Retina (tissue), 1 donor: ENCODE measurements at places on chromosomes 7 and 10.

DNA sequence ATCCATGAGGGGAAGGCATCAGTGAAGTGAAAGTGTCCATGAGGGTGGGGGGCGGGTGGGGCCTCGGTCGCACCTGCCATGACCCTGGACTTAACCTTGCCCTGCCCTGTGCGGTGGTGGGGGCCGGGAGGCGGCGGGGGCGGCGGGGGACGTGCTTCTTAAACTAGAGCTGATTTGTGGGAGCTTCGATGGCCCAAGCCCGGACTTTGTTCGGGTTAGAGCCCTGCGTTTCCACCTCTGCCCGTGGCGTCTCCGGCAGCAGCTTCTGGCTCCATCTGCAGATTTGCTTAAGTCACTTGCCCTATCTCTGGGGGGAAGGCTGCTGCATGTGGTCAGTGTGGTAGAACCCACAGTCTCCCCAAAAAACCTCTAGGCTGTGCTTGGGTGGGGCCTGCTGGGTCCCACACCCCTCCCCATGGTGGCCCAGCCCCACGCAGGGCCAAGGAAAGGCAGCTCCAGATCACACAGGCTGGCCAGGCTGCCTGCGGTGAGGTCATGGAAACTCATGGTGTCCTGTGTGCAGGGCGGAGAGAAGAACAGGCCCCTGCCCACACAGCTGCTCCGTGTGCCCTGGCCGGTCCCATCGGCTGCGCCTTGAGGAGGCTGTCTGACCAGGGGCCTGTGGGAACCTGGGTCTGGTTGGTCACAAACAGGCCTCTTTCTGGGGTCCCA, 93.2 kb downstream of the INPP5A start:
- no peak for DNase-seq

- DNase-seq: no peak
Measured at GRCh38 chr10:71694567-71694968, 25.0 kb downstream of the C10orf105 start.

DNA sequence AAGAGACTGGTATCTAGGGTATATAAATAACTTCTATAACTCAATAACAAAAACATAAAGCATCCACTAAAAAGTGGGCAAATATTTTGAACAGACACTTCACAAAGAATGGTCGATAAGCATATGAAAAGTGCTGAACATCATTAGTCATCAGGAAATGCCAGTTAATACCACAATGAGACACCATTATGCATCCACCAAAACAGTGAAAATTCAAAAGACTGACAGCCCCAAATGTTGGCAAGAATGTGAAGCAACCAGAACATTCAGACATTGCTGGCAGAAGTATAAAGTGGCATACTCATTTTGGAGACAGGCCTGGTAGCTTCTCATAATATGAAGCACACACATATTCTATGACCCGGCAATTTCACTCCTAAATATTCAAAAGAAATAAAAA, 26.5 kb upstream of the GSAP start:
- DNase-seq: no peak

- DNase-seq: no peak
Measured at GRCh38 chr7:12494687-12495024, 75.9 kb upstream of the SCIN start.

DNA sequence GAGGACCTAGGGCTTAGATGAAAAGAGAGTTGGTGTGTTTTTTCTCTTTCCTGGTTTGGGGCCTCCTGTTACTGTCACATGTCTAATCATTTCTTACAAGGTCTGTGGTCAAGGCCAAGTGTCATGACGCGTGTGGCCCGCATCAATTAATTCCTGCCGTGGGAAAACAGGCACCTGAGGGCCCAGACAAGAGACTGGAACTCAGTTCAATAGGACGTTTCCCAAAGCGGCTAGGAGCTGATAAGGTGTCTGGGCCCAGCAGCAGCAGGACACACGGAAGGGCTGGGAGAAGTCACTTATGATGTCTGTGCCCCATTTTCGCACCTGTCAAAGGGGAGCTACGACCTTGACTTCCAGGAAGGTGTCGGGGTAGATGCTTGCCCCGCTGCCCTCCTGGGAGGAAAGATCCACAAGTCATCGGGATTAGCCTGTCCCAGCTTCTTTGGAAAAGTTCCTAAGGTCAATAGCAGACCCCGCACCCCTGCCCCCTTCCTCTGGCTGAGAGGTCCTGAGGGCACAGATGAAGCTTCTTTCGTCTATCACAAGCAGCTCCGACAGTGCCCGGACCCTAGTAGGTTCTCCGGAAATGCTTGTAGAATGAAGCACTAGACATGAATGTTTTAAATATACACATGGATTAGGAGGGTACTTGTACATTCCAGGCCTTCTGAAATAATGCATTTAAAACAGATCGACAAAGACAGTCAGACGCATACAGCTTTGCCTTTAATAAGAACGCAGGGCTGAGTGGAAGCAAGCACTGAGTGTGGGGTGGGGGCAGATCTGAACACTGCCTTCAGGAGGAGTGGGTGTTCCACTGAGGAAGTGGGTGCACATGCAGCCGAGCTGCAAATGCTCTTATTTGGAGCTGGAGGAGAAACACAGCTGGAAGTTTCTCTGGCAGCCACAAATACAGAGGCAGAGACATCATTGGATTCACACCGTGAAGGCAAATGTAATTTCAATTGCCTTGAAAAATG, 237.5 kb upstream of the GRB10 start:
- DNase-seq: no peak

- DNase-seq: no peak
Measured at GRCh38 chr7:73644688-73645286, 20.5 kb upstream of the MLXIPL start.

DNA sequence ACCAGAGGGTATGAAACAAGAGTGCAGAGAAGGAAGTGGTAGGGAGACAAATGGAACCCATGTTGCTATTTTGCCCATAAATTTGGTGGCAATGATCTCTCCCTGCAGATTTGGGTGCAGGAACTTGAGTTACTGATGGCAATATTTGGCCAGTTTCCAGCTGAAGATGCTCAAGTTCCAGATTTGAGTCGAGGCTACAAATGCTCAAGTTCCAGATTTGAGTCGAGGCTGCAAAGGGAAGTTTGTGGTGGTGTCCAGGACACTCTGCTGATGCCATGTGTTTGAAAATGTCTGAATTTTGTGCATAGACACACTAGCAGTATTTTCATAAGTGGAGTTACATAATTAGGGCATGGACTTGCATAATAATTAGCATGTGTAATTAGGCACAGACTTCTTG, 40.8 kb downstream of the TBXAS1 start:
- DNase-seq: no peak

- no peak for DNase-seq
Measured at GRCh38 chr10:98433881-98434732, 12.6 kb downstream of the HPS1 start.

DNA sequence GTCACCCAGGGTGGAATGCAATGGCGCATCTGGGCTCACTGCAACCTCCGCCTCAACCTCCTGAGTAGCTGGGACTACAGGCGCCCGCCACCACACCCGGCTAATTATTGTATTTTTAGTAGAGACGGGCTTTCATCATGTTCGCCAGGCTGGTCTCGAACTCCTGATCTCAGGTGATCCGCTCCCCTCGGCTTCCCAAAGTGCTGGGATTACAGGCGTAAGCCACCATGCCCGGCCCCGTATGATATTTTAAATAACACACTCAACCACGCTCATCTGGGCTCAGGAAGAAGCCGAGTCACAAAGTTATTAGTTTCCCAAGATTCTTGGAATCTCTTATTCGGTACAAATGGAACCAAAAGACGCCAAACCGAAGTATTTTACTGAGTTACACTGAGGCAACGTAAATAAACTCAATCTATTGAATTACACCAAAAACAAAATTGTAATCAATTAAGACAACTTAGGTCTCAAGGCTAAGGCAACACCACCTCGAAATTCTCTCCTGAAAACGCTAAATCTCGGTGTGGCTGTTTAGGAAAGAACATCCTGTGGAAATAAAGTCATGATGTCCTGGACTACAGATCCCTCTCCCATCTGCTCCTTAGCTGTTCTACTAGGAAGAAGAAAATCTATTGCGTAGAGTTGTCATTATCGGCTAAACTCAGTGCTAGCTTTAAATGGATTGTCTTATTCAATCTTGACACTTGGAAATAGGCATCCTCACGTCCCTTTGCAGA, 910 bp downstream of the ARHGAP19 start:
- no peak for DNase-seq

DNA sequence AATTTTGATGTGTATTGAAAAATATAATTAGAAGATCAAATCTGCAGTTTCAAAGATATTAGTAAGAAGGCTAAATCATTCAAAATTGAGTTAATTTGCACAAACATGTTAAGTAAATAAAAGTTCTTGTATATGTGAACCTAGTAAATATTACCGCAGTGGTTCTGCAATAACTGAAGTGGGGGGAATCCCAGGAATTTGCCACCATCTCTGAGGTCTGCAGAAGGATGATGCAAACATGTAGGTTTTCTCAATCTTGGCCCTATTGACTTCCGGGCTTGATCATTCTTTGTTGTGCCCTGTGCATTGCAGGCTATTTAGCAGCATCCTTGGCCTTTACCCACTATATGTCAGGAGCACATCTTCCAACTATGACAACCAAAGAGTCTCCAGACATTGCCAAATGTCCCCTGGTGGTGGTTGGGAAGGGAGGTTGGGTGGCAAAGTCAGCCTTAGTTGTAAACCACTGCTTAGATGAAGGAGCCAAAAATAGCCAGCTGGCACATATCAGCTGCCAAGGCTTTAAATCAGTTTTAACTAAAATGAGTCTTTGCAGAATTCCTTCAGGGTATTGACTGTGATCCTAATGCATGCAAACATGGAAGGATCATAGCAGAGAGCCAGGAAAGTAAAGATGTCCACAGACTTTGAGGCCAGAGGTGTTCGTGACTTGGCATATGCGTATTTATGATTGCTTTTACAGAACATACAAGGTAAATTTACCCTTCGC, 146.3 kb downstream of the TRIL start:
- no peak for DNase-seq

DNA sequence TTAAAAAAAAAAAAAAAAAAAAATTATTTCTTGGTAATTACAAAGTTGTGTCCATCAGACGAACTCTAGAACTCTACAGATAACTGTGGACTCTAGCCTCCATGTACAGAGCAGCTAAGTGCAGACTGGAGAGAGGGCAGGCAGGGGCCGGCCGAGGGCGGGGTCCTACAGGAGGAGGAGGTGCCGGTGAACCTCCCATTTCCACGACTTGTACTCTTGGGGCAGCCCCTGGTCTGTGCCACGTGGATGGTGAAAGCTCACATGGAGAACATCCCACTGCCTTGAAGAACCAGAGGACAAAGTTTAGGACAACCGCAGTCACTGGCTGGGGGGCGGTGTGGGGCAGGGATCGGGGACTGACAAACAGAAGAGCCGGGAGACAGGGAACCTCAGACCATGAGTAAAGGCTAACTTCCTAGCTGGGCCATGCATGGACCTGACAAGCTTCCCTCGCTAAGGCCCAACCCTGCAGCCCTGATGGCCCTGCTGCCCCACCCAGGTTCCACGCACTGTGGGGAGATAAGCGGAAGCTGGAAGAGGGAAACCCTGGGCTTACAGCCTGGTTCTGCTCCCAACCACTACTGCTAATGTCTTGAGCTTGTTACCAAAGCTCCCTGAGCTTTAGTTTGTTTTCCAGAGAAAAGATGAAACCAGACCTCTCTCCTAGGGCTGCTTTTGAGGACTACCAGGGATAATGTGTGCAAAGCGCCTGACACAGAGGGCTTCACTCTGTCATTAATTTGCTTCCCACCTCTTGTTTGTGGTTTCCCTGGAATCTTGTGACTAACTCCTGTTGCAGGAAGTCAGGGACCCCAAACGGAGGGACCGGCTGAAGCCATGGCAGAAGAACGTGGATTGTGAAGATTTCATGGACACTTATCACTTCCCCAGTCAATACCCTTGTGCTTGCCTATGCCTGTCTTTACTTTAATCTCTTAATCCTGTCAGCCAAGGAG, 16.1 kb upstream of the SEC61G start:
- DNase-seq: no peak

- no peak for DNase-seq
Measured at GRCh38 chr10:14573666-14574261, 200.9 kb downstream of the FAM107B start.

DNA sequence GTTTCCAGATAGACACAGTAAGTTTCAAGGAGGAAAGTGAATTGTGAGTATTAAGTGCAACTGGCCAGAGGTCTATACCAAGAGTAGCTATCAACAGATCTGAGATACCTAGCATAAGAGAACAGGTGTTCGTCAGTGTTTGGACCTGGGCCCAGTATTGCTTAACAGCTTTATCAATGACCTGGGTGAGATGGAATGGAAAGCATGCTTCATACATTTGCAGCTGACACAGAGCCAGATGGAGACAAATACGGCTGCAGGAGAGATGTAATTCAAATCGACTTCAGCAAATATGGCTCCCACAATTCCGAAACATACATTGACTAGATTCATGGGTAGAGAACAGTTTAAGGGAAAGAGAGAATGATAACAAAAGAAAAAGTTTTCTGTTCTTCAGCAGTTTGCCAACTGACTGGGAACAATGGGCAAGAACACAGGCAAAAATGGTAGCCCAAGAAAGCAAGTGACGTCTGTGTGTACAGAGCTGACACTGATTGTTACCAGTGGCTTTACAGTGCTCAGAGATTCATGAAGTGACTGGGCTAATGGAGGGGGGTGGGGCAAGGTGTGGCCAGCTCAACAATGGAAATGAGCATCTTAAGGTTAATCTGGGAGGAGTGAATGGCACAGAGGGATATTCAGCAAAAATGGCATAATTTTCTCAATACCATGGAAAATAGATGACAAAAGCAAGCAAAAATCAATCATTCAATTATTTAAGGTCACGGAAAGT, 28.0 kb upstream of the COBL start:
- no peak for DNase-seq

DNA sequence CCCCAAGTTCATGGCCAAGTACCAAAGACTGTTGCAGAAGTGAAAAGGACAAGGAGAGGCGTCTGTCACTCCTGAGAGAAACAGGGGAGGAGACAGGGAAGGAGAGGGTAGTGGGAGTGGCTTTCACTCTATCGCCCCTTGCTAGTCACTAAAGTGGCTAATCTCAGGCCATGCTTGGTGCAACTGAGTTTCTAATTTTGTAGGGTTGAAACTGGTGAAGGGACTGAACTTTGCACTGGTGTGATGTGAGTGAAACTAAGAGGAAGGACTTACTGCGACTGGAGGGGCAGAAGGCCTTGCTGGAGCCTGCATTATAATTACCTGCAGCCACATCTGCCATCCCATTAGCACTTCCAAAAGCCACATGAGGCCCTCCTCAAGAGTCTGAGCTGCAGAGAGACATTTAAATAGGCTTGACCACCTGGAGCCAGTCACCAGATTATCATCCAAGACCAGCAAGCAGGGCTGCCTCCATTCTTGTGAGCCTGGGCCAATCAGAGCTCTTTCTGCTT, 107.2 kb upstream of the EEPD1 start:
- DNase-seq: no peak

DNA sequence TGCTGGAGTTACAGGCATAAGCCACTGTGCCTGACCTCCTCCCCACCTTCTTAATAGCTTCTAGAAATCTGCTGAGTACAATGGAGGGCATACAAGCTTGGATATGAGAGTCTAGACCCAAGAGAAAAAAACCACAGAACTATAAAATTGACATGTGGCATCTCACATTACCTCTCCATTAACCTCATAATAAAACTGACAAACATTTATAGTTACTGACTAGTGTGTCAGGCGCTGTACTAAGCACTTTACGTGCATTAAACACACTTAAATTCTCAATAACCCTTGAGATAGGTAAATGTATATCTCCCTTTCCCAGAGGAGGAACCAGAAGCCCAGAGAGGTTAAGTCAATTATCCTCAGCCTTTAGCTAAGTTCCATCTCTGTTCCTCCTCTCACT, 300.5 kb upstream of the MYO3A start:
- DNase-seq: no peak

GRCh38 chr7:2008936-2009540, 223.7 kb downstream of the MAD1L1 start:
- no peak for DNase-seq

GRCh38 chr10:86203162-86203905, 163.3 kb downstream of the GRID1 start:
- DNase-seq: peak; percentile 55
